Endothelial cell (in vitro differentiated cells): ENCODE measurements at places on chromosomes 16 and 17. TPM values are rescaled to one million over a fixed set of nuclear protein-coding genes. Genes with fewer than 3 reads are reported as not detected.

GRCh38 chr16:31107465-31107867, 720 bp upstream of the BCKDK start:
- no peak for DNase-seq

The SLC13A2 gene
- total RNA-seq, result not detected

DNA sequence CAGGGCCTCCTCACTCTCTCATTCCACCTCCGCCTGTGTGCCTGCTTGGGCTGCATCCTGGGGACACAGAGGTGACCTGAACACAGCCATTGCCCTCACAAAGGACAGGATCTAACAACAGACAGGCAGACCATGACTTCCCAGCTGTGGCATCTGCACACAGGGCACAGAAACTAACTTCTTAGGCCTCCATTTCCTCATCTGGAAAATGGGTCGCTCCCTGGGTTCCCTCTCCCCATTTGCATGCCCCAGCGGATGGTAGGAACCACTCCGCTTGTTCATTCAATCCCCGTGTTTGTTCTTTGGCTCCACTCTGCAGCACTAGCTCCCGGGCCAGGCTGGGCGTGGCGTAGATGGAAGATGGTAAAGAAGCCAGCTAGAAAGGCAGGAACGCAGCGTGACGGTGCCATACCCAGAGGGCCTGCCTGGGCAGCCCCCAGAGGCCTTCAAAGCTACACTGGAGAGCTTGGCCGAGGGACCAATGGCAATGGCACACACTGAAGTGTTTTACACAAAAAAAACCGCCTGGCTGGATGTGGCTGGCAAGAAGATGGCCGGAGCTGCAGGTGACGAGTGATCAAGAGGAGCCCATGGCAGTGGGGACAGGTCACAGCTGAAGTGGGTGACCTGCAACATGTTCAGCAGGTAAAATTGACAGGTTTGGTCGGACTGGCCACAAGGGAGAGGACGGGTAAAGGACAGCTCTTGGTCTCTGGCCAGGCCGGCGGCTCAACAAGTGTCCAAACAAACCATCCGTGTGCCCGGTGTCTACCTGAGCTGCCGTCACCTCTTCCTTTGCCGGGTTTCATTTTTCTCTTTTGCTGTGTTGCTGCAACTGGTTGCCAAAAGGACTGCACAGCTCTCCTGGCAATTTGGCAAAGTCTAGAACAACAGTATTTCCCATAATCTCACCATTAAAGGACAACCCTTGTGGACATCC, 66.9 kb downstream of the SOCS1 start:
- no peak for DNase-seq

DNA sequence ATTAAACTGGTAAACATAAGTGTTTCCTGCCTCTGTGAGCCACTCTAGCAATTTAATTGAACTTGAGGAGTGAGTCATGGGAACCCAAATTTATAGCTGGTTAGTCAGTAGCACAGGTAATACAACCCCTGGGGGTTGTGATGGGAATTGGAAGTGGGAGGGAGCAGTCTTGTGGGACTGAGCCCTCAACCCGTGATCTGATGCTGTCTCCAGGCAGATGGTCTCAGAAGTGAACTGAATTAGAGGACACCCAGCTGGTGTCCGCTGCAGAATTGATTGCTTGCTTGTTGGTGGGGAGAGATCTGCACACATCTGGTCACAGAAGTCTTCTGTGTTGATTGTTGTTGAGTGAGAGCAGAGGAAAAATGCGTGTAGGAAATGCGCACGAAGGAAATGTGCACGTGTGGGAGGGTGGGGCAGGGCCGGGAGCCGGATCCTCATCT, 7.7 kb upstream of the ST6GALNAC2 start:
- DNase-seq, result no peak

GRCh38 chr16:23310217-23310616, 8.1 kb downstream of the SCNN1B start:
- no peak for DNase-seq

The ZNF771 gene
- total RNA-seq, result 16.3 TPM

DNA sequence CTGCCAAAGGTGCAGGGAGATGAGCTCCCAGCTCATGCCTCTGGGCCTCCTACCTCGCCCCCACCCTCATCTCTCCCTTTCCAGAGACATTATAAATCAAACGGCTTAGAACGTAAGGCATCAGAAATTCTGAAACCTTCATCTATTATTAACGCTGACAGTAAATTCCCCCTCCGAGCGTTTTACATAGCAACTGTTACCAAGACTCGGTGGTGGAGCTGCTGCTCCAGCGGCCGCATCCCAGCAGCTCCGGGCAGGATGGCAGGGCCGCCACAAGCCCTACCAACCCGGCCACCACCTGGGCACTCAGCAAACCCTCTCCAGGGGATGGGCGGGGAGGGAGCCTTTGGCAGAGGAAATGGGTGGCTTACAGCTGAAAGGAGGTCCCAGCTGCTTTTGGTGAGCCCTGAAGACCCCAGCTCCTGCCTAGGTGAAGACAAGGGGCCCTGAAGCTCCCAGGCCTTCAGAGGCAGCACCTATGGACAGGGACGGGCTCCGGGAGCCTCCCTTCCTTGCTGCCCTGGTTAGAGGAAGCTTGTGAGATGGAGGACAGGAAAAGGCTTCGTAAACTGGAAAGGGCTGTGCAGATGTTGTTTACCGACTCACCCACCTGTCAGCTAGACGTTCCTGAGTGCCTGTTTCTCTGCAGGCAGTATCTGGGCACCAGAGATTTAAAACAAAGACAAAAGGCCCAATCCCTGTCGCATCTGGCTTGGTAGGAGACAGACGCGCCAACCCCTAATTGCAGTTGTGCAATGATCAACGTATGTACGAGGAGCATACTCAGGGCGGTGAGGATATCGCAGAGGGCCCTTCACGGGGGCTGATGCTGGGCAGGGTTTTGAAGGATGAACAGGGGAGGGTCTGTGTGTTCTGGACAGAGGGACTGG, 76.9 kb downstream of the RAI1 start:
- DNase-seq, result no peak

DNA sequence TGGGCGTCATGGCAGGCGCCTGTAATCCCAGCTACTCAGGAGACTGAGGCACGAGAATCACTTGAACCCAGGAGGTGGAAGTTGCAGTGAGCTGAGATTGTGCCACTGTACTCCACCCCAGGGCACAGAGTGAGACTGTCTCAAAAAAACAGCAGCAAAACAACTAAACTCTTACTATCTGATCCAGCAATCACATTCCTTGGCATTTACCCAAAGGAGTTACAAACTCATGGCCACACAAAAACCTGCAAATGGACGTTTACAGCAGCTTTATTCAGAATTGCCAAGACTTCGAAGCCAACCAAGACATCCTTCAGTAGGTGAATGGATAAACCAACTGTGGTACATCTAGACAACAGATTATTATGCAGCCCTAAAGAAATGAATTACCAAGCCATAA, 4.0 kb downstream of the SIAH1 start:
- DNase-seq, result no peak

- DNase-seq, result no peak
Observed at GRCh38 chr16:85757341-85757822, 6.5 kb upstream of the C16orf74 start.

The GP1BA gene
- total RNA-seq, result 1.3 TPM

The HLF gene
- total RNA-seq, result not detected

- DNase-seq, result peak; percentile 65
Observed at GRCh38 chr17:40582328-40582901, 17.1 kb upstream of the CCR7 start.

The SLC16A13 gene
- 25.8 TPM for total RNA-seq

The EMP2 gene
- total RNA-seq, result 8.6 TPM

GRCh38 chr17:10793816-10794215, 10.1 kb downstream of the TMEM238L start:
- no peak for DNase-seq
